Mammary epithelial cell (primary cell): ENCODE measurements at places on chromosomes 2 and 18. TPM values are rescaled to one million over a fixed set of nuclear protein-coding genes. Genes with fewer than 3 reads are reported as not detected.

DNA sequence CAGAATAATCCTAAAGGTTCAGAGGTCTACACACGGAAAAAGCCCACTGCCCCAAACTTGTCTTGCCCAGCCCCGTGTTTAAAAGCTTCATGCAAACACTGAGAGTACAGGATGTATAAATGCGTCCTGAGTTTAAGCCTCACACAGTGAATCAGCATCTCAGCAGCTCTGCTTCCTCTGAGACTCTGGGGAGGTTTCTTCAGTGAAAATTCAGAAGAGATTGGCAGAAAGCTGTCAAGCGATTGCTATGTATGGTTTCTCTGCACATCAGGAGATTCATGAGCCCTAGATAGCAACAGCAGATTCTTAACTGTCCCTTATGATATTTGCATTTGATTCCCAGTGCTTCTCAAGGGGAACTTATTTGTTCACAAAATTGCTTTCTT lies 27.1 kb downstream of the CRACDL start:
- DNase-seq, result peak; percentile 22

GRCh38 chr2:10372203-10372861 lies 69.6 kb downstream of the HPCAL1 start:
- no peak for DNase-seq

DNA sequence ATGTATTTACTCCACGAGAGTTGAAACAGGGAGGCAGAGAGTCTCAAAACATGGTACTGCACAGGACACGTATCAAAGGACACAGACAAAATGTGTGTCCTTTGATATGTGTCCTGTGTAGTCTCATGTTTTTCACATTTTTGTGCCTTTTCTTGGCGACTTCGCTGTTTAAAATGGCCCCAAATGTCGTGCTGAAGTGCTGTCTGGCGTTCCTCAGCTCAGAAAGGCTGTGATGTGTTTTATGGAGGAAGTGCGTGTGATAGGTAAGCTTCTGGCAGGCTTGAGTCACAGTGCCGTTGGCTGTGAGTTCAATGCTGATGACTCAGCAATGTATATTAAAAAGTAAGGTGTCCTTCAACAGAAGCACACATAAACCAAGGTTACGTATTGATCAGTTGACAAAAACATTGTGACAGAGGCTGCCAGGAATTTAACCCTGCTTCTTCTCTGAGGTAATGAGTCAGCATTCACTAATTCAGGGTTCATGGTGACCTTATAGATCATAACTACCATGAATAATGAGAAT lies 78.2 kb downstream of the DYSF start:
- DNase-seq, result peak; percentile 91

DNA sequence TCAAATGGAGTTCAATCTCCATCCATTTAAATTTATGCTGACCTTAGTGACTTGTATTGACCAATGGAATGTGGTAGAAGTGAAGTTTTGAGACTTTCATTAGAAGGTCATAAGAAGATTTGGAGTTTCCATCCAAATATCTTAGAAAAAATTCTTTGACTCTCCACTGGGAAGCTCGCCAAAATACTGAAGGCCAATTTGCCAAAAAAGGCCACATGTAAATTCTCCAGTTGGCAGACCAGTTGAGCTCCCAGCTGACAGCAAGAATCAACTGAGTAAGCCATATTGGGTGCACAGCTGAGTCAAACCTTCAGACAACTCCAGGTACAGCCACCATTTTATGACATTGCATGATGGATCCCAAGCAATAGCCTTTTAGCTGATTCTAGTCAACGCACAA lies 228.3 kb upstream of the SETBP1 start:
- no peak for DNase-seq

DNA sequence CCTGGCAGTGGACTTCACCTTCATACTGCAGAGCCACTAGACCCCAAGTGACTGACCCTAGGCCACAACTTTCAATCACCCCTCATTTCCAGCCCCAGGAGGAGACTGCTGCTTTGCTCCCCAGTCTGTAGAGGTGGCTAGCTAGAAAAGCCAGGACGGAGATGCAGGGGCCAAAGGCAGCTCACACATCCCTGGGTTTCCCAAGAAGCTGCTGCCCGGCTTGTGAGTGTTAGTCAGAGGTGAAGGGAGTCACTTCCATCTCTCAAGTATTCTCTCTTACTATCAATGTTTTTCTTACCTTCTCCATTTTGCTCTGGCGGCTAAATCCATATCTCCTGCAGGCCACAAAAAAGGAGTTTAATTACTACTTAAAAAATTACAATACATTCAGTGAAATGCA lies 36.2 kb downstream of the CCDC93 start:
- no peak for DNase-seq

DNA sequence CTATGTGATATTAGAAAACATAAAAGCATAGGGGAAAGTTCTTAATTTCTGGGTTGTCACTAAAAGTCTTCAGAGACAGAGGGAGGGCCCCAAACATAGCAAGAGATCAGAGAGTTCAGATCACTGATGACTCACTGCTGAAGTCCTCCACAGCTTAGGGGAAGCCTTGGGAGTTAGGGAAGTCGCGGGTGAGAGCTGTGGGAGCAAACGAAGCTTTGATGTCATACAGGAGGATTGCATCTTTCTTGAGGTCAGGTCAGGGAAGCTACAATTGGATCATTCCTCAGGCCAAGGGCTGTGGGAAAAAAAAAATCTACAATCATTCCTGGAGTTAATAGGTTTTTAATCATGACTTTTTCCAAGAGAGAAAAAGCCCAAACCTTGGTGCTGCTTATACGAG lies 96.2 kb downstream of the COPS8 start:
- DNase-seq, result peak; percentile 17

GRCh38 chr18:75477900-75478299 lies 50.4 kb upstream of the SMIM21 start:
- peak; percentile 35 for DNase-seq

DNA sequence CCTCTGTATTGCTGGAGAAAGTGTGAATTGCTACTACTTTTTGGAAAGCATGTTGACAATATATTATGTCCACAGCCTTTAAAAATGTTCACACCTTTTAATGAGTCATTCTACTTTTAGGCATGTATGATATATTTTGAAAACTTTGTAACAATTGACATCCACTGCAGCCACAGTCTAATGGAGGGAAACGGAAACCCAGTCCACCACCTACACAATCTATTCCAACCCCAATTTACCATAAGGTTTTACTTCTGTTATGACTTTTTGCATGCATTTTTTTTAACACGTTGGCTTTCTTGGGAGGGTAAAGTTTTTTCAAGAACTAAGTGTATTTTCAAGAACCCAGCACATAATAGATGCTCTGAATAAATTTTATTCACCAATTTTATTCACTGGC lies 38.5 kb upstream of the ATP8B1 start:
- no peak for DNase-seq

DNA sequence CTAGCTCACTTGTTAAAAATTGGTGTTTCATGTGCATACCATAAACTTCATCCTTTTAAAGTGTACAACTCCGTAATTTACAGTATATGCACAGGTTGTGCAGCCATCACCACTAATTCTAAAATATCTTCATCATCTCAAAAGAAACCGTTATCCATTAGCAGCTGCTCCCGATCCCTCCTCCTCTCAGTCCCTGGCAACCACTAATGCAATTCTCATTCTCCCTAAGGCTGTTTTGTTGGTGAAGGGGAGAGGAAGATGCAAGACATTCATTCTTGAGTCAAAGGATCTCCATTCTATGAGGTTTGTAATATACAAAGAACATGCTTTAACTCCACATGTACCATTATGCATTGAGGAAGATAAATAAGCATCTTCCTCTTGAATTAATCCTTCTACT lies 48.6 kb downstream of the RNU4ATAC start:
- DNase-seq, result no peak

- DNase-seq, result no peak
Observed at GRCh38 chr2:138228101-138228500, 263.8 kb downstream of the HNMT start.

- no peak for DNase-seq
Observed at GRCh38 chr2:167637741-167638140, 609.7 kb downstream of the STK39 start.

DNA sequence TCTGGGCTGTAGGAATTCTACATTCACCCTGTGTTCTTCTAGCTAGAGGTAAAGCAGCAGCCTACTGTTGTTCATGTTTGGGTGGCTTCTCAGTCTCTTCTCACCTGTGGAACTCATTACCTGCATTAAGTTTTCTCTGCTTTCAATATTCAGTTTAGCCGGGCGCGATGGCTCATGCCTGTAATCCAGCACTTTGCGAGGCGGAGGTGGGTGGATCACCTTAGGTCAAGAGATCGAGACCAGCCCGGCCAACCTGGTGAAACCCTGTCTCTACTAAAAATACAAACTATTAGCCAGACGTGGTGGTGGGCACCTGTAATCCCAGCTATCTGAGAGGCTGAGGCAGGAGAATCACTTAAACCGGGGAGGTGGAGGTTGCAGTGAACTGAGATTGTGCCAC lies 139.8 kb upstream of the UBE2E3 start:
- DNase-seq, result no peak

DNA sequence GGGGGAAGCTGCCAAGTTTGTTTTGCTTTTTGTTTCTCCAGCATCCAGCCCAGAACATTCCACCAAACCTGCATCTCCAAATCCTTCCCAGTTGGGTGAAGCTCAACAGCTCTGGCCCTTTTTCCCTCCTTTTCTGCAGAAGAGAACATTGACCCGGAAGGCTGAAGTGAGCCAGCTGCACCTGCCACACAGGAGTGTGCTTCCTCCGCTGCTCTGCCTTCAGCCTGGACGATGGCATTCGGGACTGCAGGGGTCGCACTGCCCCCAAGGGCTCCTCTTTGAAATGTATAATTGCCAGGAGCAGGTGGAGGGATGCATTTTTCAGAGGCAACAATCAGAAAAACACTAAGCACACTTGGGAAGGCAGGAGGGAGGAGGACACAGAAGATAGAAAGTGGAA lies 41.8 kb downstream of the ST8SIA5 start:
- DNase-seq, result no peak

GRCh38 chr18:69216321-69216720 lies 184.4 kb upstream of the DOK6 start:
- no peak for DNase-seq

DNA sequence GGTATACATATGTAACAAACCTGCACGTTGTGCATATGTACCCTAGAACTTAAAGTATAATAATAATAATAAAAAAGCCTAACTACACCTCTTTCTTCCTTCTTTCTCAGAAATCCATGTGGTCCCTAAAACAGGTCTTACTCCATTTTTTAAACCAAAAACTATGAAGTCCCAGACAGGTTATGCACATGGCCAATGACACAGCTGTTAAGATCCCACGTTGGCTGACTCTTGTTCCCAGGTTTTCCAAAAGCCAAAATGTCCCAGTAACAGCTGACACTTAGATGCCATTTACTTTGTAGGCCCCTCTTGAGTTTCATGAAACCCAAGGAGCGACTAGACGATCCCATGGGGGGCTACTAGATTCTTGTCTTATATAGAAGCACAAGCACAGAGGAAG lies 97.0 kb downstream of the KCNF1 start:
- DNase-seq, result no peak

- DNase-seq, result no peak
Observed at GRCh38 chr2:74474899-74475298, 2.4 kb upstream of the MRPL53 start.

- peak; percentile 4 for DNase-seq
Observed at GRCh38 chr2:55357927-55358326, 61.7 kb downstream of the CCDC88A start.

GRCh38 chr18:21682371-21683051 lies 22.1 kb downstream of the ABHD3 start:
- peak; percentile 11 for DNase-seq

DNA sequence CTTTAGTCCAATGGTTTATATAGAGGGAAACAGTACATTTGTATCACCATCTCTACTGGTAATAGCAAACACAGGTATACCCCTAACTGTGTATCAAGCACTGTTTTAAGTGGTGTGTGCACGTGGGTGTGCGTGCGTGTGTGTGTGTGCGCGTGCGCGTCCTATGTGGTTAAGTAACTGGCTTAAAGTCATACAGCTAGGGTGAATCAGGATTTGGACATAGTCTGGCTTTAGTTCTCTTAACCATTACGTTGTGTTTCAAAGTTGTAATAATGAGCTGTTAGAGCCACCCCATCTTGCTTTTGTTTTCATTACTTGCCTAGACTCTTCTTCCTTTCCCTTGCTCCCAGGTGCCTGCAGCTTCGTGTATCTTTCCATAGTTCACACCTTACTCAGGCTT lies 2.1 kb downstream of the HADHB start:
- DNase-seq, result peak; percentile 72

GRCh38 chr2:171163261-171163660 lies 2.6 kb upstream of the TLK1 start:
- no peak for DNase-seq

Gene TTC31
- polyA plus RNA-seq, result 17.6 TPM

Gene MZT2B
- 94.5 TPM for polyA plus RNA-seq

Gene C1GALT1C1L
- polyA plus RNA-seq, result 0.42 TPM

Gene RPL37A
- 1,666 TPM for polyA plus RNA-seq

Gene GPC1
- 178 TPM for polyA plus RNA-seq

Gene SIX2
- 0.02 TPM for polyA plus RNA-seq

Gene CHRNG
- polyA plus RNA-seq, result not detected
